NCI-H1436 (cell line): ENCODE measurements at places on chromosomes 3 and 15.

DNA sequence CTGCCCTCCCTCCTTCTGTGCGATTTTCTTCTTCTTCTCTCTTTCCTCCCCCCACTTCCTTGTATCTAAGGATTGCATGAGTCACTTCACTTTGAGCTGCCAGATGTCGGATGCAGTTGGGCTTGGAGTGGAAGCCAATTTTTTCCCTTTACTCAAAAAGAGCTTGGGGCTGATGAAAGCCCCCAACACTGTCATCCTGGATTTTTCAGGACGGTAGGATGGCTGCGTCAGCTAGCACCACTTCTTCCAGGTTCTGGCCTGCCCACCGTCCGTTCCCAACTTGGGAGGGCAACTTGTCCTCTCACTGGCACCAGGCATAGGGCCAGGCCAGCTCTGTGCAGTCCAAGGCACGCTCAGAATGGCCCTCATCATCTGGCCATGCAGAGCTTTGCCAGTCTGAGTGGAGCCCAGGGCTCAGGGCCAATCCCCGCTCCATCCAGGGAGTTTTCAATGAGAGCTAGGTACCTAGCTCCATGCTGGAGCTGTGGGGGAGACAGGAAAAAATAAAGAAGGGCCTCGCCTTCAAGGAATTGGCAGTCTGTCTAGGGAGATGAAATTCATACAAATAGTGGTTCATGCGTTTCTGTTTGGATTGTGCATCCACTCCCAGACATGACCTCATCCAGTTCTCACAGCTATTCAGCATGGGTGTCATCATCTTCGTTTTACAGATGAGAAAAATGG lies 47.7 kb upstream of the INSYN1 start:
- DNase-seq, result no peak

DNA sequence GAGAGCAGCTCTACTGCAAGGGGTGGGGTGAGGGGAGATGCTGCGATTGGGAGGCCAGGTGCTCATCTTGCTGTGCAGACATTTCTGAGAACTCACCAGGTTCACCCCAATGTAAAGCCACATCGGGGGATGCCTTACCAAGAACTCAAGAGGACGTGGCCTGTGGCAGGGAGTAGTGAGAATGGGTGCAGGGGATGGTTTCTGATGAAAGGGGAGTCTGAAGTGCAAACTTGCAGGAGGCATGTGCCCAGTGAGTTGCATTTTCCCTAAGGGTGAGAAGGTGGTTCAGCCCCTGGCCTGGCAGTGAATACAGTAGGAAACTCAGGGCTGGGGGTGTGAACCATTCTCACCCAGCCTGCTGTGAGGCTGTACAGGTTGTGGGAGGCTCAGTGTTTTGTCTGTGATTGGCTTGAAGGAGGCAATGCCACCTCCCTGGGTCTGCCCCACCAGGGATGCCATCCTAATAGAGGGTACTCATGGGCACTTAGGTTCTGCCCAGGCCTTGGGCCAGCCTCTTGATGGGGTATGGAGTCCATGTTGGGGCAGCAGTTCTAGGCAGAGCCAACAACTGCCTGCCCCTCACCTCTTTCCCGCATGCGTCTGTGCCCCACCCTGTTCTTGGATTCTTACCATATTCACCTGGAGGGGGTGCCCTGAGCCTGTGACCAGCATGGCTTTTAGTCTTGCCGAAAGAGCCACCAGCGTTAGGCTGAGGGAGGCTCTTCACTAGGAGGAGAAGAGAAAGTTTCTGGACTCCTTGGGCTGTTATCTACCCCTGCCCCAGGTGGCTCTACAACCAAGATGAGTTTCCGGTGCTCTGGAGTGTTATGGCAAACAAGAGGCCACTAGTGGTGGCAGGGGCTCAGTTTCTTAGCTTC lies 4.5 kb downstream of the HEMK1 start:
- DNase-seq, result no peak

GRCh38 chr3:169627789-169628188 lies 35.7 kb downstream of the MECOM start:
- no peak for DNase-seq

- DNase-seq, result no peak
Observed at GRCh38 chr3:42061025-42061712, 30.0 kb upstream of the TRAK1 start.

DNA sequence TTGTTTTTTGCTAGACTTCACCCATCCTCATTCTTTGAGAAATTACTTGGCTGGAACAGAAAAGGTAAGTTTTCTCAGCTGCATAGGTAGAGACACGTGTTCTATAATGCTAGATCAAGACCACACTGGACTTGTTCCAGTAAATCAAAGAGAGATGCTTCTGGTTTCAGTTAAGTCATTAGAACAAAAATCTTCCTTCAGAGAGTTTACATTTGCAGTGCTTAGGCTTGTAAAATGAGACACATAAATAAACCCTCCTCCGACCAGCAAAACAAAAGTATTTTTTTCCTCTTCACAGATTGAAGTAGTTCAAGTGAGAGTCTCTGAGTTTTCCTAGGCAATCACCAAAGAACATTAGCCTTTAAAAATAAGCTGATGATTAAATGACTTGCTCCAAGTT lies 87.3 kb upstream of the PROK2 start:
- no peak for DNase-seq

GRCh38 chr3:141412936-141413354 lies 44.6 kb downstream of the ZBTB38 start:
- DNase-seq, result peak; percentile 26

GRCh38 chr15:93372865-93373223 lies 283.8 kb upstream of the RGMA start:
- no peak for DNase-seq

GRCh38 chr3:133478624-133479023 lies 78.8 kb downstream of the BFSP2 start:
- no peak for DNase-seq

DNA sequence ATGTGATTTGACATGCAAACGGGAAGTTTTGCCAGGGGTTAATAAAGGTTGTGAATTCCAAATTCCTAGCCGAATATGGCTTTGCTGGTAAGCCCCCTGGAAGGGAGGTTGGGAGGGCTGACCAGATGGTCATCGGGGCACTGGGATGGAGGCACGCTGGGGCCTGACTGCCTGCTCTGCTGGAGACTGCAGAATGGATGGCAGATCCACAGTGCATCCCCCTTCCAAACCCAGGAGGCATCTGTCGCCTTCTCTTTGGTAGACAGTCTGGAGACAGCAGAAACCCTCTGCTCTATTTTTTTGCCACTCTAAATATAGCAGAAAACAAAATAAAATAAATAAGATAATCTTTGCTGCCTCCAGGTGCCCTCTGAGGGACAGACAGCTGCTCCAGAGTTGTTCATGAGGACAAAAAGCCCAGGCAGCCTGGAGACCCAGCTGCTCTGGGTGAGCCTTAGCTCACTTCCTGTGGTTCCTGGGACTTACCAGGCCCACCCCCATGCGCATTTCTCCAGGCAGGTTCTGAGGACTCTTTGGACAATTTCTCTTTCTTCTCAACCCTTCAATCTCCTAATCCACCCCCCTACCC lies 6.1 kb upstream of the SPTBN5 start:
- DNase-seq, result no peak

DNA sequence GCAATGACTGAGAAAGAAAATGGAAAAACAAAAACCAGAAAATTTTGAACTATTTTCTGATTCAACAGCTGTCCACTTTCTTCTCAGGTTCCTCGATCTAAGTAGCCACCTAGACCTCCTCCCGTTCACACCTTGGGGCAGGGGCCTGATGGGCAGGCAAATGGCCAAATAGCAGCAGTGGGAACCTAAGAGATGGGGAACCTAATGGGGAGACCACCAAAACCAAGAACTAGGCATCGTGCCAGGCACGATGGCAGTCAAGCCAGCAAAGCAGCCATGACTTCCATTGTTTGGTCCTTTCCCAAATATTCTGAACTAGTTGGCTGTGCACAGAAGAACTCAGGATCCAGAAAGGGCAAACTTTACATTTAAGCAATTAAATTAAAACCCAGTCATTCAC lies 57.1 kb downstream of the CAPN7 start:
- DNase-seq, result no peak

DNA sequence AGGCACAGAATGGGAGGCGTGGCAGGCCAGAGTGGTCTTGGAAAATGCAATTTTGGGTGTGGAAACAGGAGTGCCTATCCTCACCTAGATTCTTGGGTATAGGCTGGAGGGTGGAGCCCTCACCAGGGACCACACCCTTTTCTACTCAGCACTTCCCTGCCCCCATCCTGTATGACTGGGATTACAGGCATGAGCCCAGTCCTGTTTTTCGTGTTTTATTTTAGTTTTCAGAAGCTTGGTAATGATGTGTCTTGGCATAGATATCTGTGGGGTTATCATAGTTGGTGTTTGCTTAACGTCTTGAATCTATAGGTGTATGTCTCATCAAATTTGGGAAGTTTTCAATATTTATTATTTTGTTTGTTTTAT lies 248.7 kb upstream of the CBLB start:
- no peak for DNase-seq

- no peak for DNase-seq
Observed at GRCh38 chr3:190972840-190973270, 110.4 kb upstream of the GMNC start.

- no peak for DNase-seq
Observed at GRCh38 chr3:142850395-142851023, 38.4 kb downstream of the PCOLCE2 start.

DNA sequence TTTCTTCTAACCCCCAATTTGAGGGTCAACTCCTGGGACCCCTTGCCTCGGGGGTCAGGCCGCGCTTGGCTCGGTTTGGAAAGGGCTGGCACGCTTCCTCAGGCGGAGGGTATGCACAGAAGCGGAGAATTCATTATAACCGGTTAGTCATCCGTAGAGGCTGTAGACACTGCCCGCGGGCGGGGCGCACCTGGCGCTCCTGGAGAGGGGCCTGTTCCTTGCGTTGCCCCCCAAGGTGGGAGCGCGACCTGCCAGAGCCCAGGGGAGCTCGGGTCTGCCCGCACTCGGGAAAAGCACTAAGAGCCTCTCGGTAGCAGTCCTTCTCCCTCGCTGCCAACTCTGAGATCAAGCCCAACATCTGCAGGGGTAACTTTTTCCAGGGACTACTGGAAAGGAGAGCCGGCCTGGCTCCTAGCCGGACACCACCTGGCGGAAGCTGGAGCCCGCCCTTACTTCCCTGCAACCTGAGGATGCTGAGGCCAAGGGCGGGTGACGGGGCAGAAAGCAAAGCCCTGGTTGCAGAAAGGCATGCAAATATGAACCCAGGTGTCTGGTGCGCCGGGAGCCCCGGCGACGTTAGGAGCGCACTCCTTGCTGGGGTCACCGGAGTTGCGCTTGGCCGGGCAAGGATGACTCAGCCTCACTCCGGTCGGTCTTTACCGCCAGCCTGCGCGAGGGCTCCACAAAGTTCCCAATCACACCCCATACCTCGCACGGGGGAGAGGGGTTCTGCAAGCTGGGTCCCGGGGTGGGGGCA lies 1.5 kb upstream of the CACNA2D3 start:
- DNase-seq, result no peak

DNA sequence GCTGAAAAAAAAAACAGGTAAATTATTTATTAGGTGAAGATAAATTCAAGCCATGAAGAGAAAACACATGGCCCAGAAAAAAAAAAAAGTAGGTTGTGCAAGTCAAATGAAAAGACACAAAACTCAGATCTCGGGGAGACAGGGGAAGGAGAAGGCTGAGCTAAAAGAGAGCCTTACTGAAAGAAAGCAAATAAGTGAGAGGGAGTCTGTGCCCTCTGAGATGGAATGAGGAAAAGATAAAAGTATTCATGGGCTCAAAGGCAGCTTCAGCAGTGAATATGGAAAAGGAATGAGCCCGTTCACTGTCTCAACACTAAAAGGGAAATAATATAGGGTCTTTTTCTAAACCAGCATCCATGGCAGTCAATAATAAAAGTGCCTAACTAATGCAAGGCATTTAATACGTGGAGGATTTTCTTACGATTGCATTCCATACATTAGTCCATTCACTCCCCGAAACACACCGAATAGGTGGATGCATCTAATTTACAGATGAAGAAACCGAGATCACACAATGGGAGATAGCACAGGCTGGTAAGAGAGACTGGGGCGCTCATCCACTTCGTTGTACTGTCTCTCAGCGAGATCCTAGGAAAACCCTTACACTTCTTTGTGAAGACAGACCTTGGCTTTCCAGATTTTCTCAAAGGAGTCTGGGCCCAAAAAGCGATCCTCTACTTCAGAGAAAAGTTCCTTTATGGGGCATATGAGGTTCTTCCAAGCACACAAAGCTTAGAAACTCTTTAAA lies 1.1 kb downstream of the TFDP2 start:
- no peak for DNase-seq

GRCh38 chr3:71441925-71442651 lies 141.4 kb downstream of the FOXP1 start:
- no peak for DNase-seq
